Activated T-cell treated with anti-CD3 and anti-CD28 coated beads for 24 hours (primary cell): ENCODE measurements at places on chromosomes 1 and 21.

DNA sequence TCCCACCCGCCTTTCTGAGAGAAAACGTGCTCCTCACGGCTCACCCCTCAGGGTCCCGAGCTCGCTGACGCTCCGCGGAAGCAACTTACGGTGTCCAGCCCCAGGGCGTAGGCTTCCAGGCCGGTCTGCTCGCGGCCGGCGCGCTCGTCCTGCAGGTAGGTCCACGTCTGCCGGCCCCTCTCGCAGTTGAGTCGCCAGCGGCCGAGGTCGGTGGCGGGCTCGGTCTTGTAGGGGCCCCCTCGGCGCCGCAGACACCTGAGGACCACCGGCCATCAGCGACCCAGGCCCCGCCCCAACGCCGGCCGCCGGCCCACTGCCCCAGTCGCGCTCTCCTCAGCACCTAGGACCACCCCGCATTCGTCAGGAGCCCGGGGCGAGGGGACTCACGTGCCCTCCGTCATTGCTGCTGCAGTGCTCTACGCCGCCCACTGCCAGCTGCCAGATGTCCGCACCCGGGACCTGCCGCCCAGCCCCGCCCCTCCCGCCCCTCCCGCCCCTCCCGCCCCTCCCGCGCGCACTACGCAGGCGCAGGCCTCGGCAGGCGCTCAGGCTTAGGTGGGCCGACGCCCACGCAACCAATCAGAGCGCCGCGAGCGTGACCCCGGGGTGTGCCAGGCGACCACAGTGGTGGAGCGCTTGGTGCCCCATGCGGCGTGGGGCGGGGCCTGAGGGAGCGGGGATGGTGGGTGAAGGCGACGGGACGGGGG is at the start of gene LSS:
Gene LSS (minus strand): TSS at position 430 of the 707 bp plus-strand sequence. CDS start 29 bp downstream, at position 401.
- DNase-seq = peak; percentile 93

DNA sequence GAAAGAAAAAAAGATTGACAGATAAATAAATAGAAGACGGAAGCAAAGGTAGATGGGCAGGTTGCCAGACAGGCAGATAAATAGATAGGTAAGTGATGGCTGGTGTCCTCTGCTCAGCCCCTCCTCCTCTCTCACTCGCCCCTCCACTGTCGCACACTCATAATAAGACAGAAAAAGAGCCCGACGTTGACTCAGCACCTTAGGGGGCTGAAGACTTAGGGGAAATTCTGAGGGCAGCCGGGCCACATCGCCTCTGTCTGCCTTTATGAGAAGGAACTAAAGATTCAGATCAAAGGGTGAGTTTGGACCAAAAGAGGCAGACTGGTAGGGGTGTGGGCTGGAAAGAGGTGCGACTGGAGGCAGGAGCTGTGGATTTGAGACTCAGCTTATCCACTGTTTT is 158.1 kb upstream of the IGSF21 start:
- no peak for DNase-seq

GRCh38 chr1:218669431-218669830 is 324.3 kb downstream of the TGFB2 start:
- no peak for DNase-seq

- no peak for DNase-seq
Observed at GRCh38 chr1:244844155-244845121, 9.0 kb downstream of the COX20 start.
